ENCODE measurements at places on chromosomes 1 and 21. TPM values are rescaled to one million over a fixed set of nuclear protein-coding genes. Genes with fewer than 3 reads are reported as not detected.

NEXN gene
- total RNA-seq: 0.39 TPM

GRCh38 chr1:212235857-212236256, 49.4 kb upstream of the PPP2R5A start:
- no peak for DNase-seq

MROH9 gene
- not detected for total RNA-seq

HOOK1 gene
- 12.6 TPM for total RNA-seq

- peak; percentile 81 for DNase-seq
Observed at GRCh38 chr1:35577071-35577998, 4.2 kb downstream of the TFAP2E start.

DNA sequence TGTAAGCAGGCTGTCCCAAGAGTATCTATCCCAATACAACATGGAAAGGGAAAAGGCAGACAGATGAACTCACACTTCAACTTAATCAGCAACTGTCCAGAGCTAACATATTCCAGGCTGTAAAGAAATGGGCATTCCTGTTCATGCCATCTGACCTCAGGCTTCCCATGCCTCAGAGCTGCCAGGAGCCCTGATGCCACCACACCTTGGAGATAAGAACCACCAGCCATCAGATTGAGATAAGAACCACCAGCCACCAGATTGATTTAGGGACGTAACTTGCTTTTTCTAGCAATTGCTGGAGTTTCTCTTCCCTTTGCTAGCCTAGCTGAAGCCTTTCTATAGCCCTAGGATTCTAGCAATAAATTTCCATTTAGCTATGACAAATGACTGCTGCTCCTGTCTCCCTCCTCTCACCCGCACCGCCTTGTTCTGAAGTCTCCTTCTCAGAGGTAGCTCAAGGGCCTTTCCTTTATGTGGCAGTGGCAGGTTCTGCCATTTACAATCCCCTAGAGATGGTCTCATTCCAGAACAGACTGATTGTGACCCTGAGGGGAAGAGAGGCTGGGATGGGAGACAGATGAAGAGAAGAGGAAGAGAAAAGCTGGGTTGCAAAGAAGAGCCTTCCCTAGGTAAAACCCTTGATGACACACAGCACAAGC, 88.0 kb upstream of the CTTNBP2NL start:
- DNase-seq: no peak

DNA sequence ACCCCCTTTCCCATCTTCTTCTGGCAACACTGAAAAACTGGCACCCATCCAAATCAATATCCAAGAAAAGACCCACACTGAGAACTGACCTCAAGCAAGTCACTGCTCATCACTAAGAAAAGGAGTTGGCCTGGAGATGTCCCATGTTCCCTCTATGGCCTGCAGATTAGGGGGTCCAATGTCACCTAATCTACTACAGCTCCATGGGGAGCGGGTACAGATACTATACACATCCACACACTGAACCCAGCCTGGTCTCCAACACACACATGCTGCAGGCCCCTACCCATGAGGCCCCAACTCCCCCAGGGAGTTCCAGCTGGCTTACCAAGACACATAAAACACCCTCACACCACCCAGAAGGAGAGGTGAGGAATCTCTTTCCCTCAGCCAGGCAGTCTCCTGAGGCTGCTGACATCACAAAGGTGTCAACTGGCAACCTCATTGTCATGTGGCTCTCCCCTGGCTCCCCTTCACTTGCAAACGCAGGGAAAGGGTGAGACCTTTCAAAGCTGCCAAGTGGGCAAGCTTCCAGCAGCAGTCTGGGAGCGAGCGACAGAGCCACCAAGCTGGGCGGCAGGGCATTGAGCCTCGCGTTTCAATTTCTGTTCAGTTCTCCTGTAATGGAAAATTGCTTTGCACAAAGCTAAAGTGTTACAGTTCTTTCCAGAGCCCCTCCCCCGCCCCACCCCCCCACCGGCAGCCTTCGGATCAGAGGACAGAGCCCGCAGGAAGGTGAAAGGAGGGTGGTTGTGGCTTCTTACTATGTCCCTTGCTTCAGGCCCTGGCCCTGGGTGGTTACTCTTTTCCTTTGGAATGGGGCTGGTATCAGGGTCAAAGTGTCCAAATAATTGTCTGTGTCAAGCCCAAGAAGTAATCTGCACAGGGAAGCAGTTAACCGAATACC, at the start of gene LRRC52:
Gene LRRC52 (plus strand): TSS at position 469 of the 907 bp plus-strand sequence. CDS start 297 bp downstream, at position 766.
- no peak for DNase-seq

Measured in B cell (primary cell).